ENCODE measurements at places on chromosomes 1 and 21. TPM values are rescaled to one million over a fixed set of nuclear protein-coding genes. Genes with fewer than 3 reads are reported as not detected.
A peak's percentile ranks its signal among the peaks of the same experiment; 100 is the strongest.

GRCh38 chr21:32350981-32351380 is 41.8 kb downstream of the URB1 start:
- DNase-seq = peak; percentile 36
- peaks cover 74% of the 10 kb centered on the region for H3K36me3 ChIP-seq
- H3K27ac ChIP-seq = no peak overlapping the region
- no peaks in the 10 kb centered on the region for H3K27me3 ChIP-seq

GRCh38 chr1:118151312-118151937 is 33.6 kb downstream of the SPAG17 start:
- H3K4me1 ChIP-seq = no peaks in the 10 kb centered on the region
- no peak overlapping the region for H3K4me3 ChIP-seq
- H3K36me3 ChIP-seq = no peaks in the 10 kb centered on the region
- peak; percentile 48 for DNase-seq
- H3K27me3 ChIP-seq = no peaks in the 10 kb centered on the region
- H3K27ac ChIP-seq = no peak overlapping the region

DNA sequence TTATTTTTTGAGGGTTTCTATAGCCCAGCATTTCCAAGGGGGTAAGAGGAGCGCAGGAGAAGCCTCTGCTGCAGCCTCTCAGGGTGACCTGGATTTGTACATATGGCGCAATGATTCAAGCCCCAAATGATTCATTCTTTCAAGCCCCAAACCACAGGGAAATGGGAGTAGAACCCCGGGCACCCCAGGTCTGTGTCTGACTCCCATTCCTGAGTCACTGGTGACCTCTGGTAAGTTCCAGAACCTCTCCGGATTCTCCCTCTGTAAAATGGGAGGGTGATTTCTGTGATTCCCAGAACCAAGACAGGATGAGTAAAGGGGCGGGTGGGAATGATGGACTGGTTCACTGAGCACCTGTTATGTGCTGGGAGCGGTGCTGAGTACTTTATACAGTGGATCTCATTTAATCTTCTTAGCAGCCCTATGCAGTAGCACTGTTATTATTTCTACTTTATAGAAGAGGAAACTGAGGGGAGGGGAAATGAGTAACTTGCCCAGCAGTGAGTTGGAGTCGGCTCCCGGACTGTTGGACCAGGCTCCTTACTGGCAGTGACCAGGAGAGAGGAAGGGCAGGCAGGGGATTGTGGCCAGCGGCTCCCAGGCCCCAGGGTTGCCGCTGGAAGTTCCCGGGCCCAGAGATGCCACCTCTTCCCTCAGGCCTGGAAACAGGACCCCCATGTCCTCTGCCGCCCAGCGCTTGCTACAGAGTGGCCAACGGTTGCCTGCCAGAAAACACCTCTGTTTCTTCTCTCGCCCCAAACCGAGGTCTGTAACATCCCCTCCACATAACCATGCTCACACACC is 20.3 kb upstream of the SLC26A9 start:
- H3K4me3 ChIP-seq = no peak overlapping the region
- H3K27ac ChIP-seq = no peak overlapping the region
- no peaks in the 10 kb centered on the region for H3K36me3 ChIP-seq
- peaks cover 6% of the 10 kb centered on the region for H3K4me1 ChIP-seq

- no peak for DNase-seq
- H3K4me1 ChIP-seq = peaks cover 8% of the 10 kb centered on the region
- no peaks in the 10 kb centered on the region for H3K27me3 ChIP-seq
- no peak overlapping the region for H3K4me3 ChIP-seq
Observed at GRCh38 chr1:92853299-92853698, 21.5 kb downstream of the RPL5 start.

DNA sequence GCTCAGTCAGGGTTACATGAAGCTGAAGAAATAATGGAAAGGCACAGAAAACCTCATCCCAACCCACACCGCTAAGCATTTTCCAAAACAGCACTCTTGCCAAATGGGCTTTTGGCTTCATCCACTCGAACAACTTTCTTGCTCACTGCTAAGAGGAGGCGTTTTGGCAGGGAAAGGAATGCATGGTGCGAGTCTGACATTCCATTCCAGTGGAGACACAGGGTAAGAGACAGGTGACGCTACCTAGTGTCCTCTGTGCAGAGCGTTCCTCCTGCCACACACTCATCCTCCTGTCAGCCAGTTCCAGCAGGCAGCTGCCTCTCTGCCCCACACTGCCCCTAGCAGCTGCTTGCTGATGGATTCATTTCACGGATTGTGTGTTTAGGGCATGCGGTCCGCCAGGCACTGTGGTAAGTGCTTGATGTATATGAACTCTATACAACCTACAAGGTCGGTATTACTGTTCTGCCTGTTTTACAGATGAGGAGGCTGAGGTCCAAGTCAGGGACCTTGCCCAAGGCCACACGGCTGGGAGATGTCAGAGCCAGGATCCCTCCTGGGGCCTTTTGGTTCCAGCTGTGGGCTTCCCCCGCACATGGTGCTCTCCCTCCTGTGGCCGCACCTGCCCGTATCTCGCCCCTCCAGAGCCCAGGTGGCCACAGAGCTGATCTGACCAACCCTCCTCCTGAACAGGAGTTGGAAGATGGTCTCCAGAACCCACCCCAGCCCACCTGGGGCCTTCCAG is 25.7 kb upstream of the BACE2 start:
- H3K4me1 ChIP-seq = no peaks in the 10 kb centered on the region
- H3K4me3 ChIP-seq = no peak overlapping the region
- no peaks in the 10 kb centered on the region for H3K27me3 ChIP-seq
- no peaks in the 10 kb centered on the region for H3K36me3 ChIP-seq
- no peak overlapping the region for H3K27ac ChIP-seq

DNA sequence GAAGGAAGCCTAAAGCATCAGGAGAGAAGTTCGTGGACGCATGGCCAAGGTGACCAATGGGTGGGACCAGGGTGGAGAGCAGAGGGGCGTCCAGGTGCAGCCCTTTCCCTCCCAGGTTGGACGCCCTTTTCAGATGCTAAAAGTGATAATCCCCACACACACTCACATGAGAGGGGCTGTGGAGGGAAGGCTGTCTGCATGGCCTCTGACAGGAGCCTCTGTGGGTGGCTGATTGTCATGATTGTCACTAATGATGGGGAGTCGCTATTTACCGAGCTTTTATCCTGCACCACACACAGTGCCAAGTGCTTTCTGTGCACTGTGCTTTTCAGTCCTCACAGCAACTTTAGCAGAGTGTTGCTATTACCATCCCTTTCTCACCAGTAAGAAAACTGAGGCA is 27.1 kb upstream of the C1QA start:
- H3K4me1 ChIP-seq = no peaks in the 10 kb centered on the region
- H3K27me3 ChIP-seq = peaks cover 34% of the 10 kb centered on the region
- H3K4me3 ChIP-seq = no peak overlapping the region
- no peak overlapping the region for H3K27ac ChIP-seq
- H3K36me3 ChIP-seq = no peaks in the 10 kb centered on the region

GRCh38 chr1:17181781-17182464 is 23.0 kb upstream of the PADI1 start:
- H3K4me1 ChIP-seq = peaks cover 26% of the 10 kb centered on the region
- H3K27ac ChIP-seq = peak overlapping the region; percentile 77
- H3K4me3 ChIP-seq = peak overlapping the region; percentile 27
- H3K36me3 ChIP-seq = peaks cover 7% of the 10 kb centered on the region
- H3K27me3 ChIP-seq = peaks cover 32% of the 10 kb centered on the region
- DNase-seq = peak; percentile 65

DNA sequence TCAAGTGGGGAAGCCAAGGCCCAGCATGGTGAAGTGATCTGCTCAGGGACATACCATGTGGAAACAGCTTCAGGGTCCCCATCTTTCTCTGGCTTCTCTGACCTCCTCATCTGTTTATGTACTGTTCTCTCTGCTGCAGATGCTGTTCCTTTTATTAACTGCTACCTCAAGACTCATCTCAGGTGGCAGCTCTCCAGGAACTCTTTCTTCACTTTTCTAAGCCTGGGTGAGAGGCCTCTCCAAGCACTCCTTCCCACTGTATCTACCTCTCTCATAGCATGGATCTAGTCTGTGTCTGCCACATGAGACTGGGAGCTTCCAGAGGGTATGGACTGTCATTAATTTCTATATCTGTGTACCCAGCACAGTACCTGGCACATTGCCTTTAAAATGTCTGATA is 73.4 kb upstream of the PPM1J start:
- H3K4me3 ChIP-seq = no peak overlapping the region
- H3K4me1 ChIP-seq = no peaks in the 10 kb centered on the region
- peaks cover 13% of the 10 kb centered on the region for H3K27me3 ChIP-seq
- H3K36me3 ChIP-seq = no peaks in the 10 kb centered on the region

GRCh38 chr1:67189953-67190352 is 23.7 kb downstream of the IL23R start:
- H3K27me3 ChIP-seq = peaks cover 3% of the 10 kb centered on the region
- H3K4me3 ChIP-seq = no peak overlapping the region
- no peak for DNase-seq
- H3K27ac ChIP-seq = no peak overlapping the region

GRCh38 chr1:89581859-89582258 is 51.1 kb upstream of the LRRC8C start:
- H3K4me3 ChIP-seq = no peak overlapping the region
- peaks cover 58% of the 10 kb centered on the region for H3K36me3 ChIP-seq
- peaks cover 38% of the 10 kb centered on the region for H3K4me1 ChIP-seq
- DNase-seq = no peak
- H3K27ac ChIP-seq = no peak overlapping the region
- H3K27me3 ChIP-seq = no peaks in the 10 kb centered on the region

DNA sequence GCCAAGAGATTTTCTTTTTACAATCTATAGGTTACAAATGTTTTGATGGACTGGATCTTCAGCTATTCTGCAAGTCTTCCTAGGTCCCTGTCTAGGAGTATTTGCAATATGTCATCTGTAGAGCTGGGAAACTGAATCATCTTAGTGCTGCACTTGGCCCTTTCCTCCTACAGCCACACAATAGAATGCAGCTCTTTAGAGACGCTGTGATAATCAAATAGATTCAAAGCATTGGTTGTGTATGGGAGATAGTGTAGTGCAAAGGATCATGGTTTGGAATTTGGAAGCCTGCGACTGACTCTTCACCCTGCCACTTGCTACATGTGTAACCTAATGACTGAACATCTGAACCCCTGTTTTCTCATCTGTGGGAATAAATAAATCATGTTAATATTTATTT is 93.7 kb downstream of the AK5 start:
- H3K27me3 ChIP-seq = no peaks in the 10 kb centered on the region
- no peak overlapping the region for H3K4me3 ChIP-seq
- no peaks in the 10 kb centered on the region for H3K4me1 ChIP-seq
- H3K27ac ChIP-seq = no peak overlapping the region
- H3K36me3 ChIP-seq = no peaks in the 10 kb centered on the region

- no peaks in the 10 kb centered on the region for H3K36me3 ChIP-seq
- peaks cover 4% of the 10 kb centered on the region for H3K4me1 ChIP-seq
- H3K27me3 ChIP-seq = peaks cover 78% of the 10 kb centered on the region
- DNase-seq = no peak
- no peak within 1 kb of the TSS for H3K27ac ChIP-seq
- H3K4me3 ChIP-seq = no peak within 1 kb of the TSS
Observed at GRCh38 chr1:146021622-146022402, at the start of gene HJV. Gene HJV (minus strand): TSS chr1:146021735. CDS start chr1:146020231, 1,504 bp downstream.

DNA sequence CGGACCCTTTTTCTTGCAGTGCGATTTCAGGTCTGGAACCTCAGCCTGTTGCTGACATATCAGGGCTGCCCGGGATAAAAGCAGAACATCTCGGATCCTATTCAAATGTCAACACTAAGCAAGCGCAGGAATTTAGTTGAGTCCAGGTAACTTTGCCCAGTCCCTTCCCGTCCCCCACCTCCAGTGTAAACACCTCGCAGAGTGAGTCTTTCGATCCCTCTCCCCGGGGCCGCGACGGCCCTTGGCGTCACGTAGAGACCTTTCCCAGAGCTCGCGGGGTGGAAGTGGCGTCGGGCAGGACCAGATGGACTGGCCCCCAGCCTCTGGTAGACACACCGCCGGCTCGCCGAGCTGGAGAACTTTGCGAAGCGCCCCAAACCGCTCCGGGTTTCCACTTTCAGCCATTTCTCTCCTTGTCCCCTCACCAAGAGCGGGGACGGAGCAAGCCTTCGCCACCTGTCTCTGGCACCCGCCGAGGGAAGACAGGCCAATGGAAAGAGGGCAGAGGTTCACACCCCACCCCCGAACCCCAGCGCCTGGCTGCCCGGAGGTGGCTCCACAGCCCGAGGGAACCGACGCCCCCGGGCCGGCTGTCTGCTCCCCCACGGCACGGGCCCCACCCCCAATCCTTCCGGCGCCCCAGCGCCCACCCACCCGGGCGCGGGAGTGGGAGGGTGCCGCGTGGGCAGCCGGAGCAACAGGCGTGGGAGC is 570 bp downstream of the KCND3 start:
- peaks cover 11% of the 10 kb centered on the region for H3K4me1 ChIP-seq
- DNase-seq = no peak
- H3K27ac ChIP-seq = no peak overlapping the region
- H3K27me3 ChIP-seq = peaks cover 79% of the 10 kb centered on the region

DNA sequence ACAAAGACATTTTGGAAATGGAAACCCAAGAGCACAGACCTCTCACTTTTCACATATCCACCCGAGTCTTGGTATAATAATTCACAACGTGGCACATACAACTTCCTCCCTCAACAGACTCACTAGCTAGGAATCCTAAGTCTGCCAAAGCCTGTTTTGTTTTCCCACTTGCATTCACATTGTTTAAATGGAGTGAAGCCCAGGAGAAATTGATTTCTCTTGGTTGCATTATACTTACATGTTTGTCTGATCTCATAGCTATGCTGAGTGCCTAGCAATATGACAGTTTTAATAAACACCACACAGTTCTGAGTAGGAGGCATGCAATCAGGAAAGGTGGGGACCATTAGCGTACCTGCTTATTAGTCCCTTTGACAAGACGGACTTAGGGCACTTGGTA is 348.6 kb upstream of the ADGRL4 start:
- no peaks in the 10 kb centered on the region for H3K27me3 ChIP-seq
- H3K4me3 ChIP-seq = no peak overlapping the region
- no peak for DNase-seq

DNA sequence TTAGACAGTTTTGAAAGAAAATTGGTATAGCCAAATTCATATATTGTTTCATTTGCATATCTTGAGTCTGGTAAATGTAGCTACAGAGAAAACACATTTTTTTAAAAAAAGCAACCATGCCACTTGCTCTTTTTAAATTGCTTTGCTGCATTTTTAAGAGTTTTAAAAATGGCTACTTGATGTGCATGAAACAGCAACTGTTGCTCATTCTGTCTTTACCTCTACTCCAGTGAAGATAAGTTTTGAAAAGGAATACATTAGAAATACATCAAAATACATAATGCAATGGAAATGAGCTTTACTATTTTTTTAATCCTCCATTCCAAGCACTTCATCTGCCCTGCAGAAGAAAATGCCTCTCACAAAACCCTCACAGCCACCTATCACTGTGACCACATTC is 95.5 kb downstream of the IFI44 start:
- no peak overlapping the region for H3K27ac ChIP-seq
- H3K36me3 ChIP-seq = no peaks in the 10 kb centered on the region
- no peaks in the 10 kb centered on the region for H3K4me1 ChIP-seq
- no peak for DNase-seq
- H3K4me3 ChIP-seq = no peak overlapping the region

- peaks cover 9% of the 10 kb centered on the region for H3K27me3 ChIP-seq
- no peaks in the 10 kb centered on the region for H3K36me3 ChIP-seq
- no peak within 1 kb of the TSS for H3K4me3 ChIP-seq
- no peak for DNase-seq
- no peak within 1 kb of the TSS for H3K27ac ChIP-seq
Observed at GRCh38 chr1:109306832-109307273, at the start of gene MYBPHL. Gene MYBPHL (minus strand): TSS chr1:109307011. CDS start chr1:109306991, 20 bp downstream.

The PLA2G2C gene
- total RNA-seq = not detected

The ARHGEF10L gene
- total RNA-seq = not detected

The SERPINC1 gene
- not detected for total RNA-seq

The CNR2 gene
- total RNA-seq = 0.14 TPM

The TMOD4 gene
- total RNA-seq = 3.6 TPM

The GJB5 gene
- not detected for total RNA-seq

The FAM3B gene
- total RNA-seq = not detected

The TAS1R1 gene
- not detected for total RNA-seq

All from activated CD8-positive, alpha-beta memory T cell treated with anti-CD3 and anti-CD28 coated beads, Interleukin-2, amount 10 ng/mL, durations not matched to agents 7 days and 5 days (primary cell).